ENCODE measurements at places on chromosomes 2 and 18.

- no peak for DNase-seq
Observed at GRCh38 chr2:198408171-198408570, 603.8 kb downstream of the PLCL1 start.

DNA sequence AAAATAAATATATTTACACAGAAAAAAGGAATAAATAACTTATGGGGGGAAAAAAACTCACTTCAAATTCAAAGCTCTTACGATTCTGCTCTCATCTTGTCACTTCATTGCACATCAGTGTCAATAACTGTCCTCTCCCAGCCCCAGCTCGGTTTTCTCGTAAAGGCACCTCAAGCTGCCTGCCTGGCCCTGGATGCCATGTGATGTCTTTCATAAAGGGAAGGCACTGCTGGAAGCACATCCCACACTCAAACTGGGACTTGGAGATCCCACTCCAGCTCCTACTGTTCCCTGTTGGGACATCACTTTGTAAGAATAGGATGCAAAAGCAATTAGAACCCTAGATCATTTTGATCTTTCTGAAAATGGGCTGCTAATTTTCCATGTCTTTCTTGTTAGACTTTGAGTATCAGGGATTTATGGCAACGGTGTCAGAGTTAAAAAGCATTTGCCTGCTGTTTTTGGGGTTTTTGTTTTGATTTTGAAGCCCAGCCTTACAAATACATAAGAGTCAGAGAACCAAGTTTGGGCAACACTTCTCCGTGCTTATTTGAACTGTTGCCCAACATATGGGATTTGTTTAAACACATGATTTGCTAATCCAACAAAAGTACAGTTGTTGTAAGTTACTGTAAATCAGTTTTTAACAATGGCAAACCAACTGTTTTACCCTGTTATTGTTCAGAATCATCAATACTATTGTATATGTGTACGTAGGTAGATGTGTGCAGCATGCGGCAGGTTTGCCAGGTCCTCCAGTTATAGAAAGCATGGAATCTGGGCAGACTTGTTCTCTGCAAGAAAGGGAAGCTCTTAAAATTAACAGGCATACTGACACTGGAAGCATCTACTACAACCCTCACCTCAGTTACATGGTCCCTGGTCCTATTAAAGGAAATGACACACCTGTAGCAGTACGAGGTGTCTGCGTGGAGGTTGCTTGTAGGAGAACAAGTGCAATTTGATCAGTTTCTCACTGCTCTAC is 20.6 kb downstream of the SERTAD2 start:
- no peak for DNase-seq

- DNase-seq: no peak
Observed at GRCh38 chr2:237458519-237458918, 28.5 kb upstream of the MLPH start.

- no peak for DNase-seq
Observed at GRCh38 chr2:151843691-151844061, 15.5 kb upstream of the ARL5A start.

DNA sequence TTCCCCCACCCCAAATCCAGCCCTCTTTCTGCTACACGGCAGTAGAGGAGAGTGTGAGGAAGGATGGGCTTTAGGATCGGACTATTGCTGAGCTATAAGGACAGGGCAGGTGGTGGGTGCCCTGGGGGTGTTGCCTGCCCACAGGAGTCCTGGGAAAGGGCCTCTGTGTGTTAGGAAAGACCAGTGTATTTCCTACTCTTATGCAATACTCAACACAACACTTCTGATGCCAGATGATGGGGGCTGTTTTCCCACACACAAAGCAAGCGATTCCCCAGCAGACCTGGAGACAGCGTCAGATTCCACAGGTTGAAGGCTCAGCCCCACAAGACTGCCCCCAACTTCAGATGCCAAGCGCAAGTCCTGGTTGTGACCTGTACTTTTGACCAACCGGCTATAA is 91.0 kb upstream of the LCLAT1 start:
- DNase-seq: no peak

GRCh38 chr2:173631127-173631460 is 276.4 kb downstream of the CDCA7 start:
- DNase-seq: no peak

DNA sequence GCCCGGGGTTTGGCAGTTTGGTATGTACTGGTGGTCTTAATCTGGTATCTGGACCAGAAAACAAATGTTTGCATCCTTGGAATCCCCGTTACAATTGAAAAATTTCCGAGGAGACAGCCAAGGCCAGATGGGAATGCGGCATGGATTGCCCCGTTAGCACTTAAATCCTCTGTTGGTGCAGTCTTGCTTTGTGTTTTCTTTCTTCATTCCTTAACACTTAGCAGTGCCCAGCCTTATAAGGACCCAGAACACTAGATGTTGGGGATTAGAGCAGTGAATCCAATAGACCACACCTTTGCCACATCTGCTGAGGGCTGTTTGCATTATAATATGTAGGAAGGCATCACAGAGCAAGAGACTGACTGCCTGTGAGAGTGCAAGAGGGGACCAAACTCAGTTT is 12.8 kb upstream of the ZNF532 start:
- DNase-seq: no peak

All from mammary epithelial cell (primary cell).